ENCODE measurements at places on chromosomes 6 and 20.

DNA sequence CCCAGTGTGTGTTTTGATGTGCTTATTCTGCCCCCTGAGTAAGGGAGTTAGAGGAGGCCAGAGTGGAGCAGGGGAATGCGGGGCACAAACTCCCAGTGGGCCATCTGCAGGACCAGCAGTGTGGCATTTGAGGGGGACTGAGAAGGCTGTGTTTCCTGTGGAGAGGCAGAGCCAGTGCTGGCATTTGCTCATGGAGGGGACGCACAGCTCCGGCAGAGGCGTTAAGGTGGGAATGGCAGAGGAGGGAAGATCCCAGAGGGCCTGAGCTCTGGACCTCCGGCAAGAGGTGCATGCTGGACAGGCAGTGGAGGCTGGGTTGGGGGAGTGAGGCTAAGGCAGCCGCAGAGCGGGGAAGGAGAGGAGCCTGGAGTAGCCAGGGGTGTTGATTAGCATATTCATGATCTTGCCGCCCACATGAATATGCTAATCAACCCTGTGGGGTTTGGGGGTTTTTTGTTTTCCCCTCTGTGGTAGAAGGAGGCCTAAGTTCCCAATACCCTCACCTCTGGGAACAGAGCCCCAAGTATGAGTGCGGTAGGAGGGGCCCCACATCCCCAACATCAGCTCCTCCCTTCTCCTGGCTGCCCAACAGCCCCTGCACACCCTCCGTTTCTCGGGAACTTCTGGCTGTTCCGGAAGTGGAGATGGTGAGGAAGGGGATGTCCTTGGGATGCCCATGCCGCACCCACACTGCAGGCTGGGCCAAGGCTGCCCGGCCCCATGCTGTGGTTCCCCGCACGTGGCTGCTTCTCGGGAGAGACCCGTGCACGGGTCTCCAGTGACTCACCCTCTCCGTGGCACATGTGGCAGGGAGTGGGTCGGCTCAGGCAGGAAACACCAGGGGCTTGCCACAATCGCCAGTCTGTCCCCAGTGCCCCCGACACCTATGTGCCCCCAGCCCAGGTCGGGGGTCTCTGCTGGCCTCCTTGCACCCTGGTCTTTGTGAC lies 33.8 kb downstream of the DLGAP4 start:
- DNase-seq, result no peak

DNA sequence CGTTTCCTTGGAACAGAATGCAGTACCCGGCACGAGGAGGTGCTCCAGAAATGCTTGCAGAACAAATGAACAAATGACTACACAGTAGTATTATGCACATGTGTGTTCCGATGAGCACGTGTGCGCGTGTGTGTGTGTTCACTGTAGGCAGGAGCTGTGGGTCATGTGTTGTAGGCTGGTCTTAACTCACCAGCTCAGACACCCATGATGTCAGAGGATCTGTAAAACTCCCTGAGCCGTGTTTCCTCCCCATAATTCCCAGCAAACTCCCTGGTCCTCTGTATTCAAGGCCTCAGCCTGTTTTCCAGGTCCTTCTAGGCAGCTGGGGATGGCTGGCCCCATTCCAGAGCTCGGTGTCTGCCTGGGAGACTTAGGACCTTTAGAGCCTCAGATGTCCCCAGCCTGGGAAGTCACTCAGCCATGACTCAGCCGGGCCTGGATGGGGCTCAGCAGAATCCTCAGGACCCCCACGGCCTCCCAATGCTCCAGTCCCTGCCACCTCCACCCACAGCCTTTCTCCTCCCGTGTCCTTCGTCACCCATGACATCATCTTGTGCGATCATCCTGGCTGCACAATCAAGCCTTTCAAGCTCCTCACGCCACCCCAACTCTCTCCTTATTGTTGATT lies 475.0 kb upstream of the SULF2 start:
- DNase-seq, result no peak

- no peak for DNase-seq
These were observed 513.7 kb downstream of the MAFB start for GRCh38 chr20:40175296-40175695.

DNA sequence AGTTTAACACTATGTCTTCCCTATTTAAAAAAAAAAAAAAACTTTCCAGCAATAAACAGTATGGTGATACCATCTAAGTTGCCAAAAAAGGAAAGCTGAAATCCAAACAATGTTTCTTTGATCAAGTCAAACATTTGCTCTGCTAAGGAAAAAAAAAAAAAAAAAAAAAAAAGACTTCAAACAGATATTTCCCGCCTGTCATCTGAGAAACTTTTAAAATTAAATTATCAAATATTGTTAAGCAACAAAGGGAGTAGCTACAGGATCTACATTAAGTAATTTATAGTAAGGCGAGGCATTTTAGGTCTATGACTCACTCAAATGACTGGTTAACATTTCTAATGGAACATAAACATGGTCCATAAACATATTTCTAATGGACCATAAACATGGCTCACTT lies 121.2 kb downstream of the DST start:
- DNase-seq, result no peak

GRCh38 chr6:5632348-5632935 lies 371.1 kb downstream of the FARS2 start:
- DNase-seq, result no peak

- no peak for DNase-seq
These were observed 2.8 kb upstream of the RBPJL start for GRCh38 chr20:45303586-45304463.

GRCh38 chr6:143872201-143872600 lies 7.9 kb downstream of the ZC2HC1B start:
- no peak for DNase-seq

DNA sequence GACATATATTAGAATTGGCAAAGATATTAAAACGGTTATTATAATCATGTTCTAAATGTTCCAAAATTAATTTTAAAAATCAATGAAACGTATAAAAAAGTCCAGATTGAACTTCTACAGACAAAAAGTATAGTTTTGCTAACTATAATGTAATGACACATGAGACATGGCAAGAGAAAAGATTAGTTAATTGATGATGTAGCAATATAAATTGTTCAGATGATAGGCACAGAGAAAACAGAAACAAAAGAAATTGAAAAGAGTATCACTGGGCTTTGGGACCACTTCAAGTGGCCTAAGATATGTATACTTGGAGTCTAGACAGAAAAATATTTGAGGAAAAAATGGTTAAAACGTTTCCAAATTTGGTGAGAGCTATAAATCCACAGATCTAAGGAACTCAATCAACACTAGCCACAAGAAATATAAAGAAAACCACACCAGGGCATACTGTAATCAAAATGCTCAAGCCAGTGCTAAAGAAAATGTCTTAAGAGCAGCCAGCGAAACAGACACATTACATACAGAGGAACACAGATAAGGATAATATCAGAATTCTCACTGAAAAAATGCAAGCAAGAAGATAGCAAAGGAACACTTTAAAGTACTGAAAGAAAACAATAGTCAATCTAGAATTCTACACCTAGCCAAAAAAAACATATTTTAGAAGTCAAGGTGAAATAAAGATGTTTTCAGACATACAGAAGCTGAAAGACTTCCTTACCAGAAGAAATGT lies 172.6 kb upstream of the FOXQ1 start:
- no peak for DNase-seq

DNA sequence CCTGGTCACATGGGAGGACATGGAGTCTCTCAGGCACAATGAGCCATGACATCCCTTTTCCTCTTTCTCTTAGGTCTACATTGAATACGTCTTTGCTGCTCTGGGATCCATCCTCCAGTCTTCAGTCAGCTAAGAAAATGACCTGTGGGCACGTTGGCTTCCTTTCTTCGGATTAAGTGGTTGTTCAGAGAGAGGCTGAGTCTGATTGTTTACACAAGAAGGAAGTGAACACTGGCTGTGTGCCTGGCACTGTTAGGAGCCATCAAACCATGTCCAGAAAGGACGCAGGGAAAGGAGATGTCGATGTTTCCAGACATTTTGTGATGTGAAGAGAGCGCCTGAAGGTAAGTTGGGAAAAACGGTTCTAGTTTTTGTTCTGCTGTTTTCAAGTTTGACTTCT lies 309.9 kb upstream of the CDYL start:
- DNase-seq, result no peak

DNA sequence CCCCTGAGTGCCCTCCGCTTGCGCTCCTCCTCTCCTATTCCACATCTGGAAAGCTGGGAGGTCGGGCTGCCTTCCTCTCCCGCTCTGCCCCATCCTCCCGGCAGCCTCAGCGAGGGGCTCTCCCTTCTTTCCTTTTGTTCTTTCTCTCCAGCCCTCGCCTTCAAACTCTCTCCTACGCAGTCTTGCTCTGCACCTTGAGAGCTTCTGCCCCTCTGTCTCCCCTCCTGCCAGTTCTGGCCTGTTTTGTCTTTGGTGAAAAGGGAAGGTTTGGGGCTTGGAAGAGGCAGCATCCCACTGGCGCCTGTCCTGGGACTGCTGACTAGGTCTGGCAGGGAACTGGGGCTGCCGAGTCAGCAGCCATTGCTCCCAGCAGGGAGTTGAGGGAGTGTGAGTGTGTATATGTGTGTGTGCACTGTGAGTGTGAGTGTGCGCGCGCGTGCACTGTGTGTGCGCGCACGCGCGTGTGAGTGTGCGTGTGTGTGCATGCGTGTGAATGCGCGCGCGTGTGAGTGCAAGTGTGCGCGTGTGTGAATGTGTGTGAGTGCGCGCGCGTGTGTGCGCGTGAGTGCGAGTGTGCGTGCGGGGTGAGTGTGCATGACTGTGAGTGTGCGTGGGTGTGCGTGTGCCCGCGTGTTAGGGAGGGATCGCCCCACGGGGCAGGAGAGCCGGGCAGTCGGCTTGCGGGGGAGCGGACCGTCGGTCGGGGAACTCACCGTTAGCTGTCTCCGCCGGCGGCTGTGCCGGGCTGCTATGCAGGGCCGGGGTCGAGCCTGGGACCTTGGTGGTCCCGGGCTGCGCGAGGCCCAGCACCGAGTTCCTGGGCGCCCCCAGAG lies 523 bp downstream of the CPXM1 start:
- no peak for DNase-seq

GRCh38 chr6:29294499-29294914 lies 7.0 kb upstream of the OR14J1 start:
- no peak for DNase-seq

DNA sequence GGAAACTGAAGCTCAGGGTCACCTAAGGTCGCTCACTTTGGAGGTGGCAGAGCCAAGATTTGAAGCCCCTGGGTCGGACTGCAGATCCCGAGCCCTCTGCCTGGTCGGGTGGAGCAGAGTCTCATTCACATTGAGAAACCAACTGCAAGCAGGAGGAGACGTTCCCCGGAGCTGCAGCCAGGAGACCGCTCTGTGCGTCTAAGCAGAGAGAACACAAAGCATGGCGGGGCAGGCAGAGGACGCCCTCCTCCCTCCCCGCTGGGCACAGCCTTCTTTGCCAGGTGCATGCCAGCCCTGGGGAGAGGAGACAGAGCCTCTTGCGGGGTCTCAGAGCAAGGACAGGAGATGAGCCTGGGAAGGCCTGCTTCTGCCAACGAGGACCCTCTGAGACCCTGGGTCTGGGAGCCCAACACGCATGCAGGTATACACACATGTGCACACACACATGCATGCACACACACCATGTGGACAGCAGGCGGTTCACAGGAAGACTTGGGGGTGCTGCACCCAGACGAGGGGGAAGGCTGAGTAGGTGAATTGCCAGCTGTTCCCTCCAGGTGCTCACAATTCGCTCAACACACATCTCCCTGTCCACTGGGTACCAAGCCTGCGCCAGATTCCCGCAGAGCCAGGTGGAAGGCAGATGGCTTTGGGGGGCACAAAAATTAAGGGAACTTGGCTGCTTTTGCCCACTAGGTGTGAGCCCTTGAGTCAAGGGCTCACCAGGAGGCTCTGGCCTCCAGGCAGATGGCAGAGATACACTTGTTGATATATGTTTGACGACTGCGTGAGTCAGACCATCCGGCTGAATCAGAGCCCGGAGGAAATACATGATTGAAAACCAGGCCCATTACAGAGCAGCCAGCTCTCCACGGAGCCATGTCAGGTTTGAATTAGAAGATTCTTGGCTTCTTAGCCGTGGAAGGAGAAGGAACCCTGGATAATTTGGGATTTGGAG lies 5.5 kb upstream of the NTSR1 start:
- no peak for DNase-seq

DNA sequence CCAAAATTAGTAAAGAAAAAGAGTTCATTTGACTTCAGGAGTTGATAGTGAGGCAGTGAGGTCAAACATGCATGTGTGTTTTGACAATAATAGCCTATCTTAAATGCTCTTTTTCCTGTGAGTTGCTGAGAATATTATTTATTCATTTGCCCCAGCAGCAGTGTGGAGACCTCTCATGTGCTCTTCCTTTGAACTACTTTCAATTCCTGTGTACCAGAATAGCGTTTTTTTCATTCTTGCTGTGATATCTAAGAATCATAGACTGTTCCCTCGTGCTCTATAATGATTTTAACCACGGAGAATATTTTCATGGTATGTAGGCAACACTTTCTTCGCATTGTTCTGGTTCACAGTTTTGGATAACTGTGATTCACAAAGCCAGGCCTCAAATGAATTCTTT lies 5.2 kb downstream of the CDYL start:
- no peak for DNase-seq

- no peak for DNase-seq
These were observed 43.6 kb upstream of the PHACTR3 start for GRCh38 chr20:59560588-59561227.

- no peak for DNase-seq
These were observed 113.5 kb upstream of the BTN3A2 start for GRCh38 chr6:26251354-26252076.

DNA sequence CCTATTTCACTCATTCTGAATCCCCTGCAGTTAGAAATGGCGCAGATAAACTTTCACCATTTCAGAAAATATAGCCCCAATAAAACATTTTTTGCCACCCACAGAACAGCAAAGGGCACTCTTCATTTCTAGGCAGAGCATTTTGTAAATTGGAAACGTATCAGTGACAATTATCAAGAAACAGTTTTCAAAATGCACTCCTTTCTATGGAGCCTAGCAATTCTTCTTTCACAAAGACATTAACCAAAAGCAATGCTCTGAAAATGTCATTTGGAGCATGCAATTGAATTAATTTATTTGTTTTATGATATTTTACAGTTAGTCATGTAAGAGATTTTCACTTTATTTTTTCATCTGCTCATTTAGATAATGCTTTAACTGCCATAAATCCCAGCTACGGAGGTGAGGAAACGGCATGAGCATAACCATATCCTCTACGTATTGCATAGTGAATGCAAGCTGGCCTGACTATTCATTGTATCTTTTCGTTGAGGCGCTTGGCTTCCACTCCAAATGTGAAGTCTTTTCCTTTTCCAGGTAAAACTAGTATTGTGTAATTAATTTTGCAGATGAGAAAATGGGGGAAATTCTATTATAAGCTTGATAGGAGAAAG lies 813.4 kb downstream of the C6orf118 start:
- no peak for DNase-seq

- no peak for DNase-seq
These were observed 75.7 kb downstream of the REPS1 start for GRCh38 chr6:138912308-138912707.

- peak; percentile 45 for DNase-seq
These were observed 124.6 kb upstream of the BTN3A2 start for GRCh38 chr6:26240157-26241032.

- no peak for DNase-seq
These were observed 68.3 kb downstream of the AFG1L start for GRCh38 chr6:108363113-108363512.

DNA sequence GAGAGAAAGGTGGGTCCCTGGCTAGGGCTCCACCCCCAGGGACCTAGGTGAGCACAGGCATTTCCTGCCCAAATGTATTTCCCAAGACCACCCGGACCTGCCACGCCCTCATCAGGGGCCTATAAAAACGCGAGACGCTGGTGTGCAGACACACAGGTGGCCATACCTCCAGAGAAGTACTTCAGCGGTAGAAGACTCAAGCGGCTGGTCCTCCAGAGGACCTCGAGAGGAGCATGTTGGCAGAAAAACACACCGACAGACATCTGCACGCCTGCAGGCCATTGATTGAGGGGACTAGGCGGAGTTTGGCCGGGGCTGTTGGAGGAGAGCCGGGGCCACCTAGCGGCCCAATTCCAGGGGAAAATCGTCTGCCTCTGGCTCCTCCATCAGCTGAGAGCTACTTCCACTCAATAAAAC lies 695.8 kb upstream of the MMS22L start:
- no peak for DNase-seq

Measured in stimulated activated CD8-positive, alpha-beta memory T cell treated with anti-CD3 and anti-CD28 coated beads, Interleukin-4, amount 100 ng/mL, for 1 hour (primary cell).